ENCODE measurements at places on chromosomes 4 and X.

DNA sequence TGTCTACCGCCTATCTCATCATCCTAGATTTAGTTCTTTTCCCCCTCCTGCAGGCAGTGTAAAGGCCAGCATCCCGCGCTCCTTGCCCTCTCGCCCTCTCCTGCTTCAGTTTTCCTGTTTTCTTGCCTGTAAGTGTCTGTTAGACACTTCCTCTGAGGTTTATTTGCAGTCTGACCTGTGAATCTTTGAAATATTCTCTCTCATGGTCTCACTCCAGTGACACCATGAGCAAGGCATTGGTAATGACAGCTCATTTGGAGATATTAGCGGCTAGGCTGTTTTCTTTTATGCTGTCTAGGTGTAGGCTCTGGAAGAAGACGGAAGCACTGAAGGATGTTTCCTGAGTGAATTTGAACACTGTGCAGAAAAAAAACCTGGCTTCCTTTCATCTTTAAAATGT is 179.6 kb downstream of the KDR start:
- no peak for DNase-seq

DNA sequence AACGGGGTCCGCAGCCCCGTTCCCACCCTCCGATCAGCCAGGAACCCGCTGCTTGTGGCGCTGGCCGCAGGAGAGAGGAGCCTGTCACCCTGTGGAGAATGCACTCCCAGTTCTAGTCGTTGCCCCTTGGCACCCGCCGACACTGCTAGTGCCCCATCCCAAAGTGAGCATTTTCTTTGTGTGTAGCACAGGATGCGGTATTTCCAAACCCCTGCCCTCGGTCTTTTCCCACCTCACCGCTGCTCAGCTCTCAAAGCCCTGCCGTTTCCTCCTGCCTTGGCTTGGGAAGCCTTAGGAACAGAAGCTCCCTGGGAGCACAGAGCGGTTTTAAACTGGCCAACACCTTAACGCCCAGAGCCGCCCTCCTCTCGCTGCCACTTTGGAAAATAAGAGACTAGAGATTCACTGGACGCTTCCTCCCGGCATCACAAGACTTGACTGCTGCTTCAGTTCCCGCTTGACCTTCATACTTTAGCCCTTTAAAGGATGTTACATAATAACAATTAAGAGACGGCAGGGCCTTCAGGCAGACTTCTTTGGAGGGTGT is 772 bp downstream of the CYP4V2 start:
- DNase-seq = peak; percentile 55

DNA sequence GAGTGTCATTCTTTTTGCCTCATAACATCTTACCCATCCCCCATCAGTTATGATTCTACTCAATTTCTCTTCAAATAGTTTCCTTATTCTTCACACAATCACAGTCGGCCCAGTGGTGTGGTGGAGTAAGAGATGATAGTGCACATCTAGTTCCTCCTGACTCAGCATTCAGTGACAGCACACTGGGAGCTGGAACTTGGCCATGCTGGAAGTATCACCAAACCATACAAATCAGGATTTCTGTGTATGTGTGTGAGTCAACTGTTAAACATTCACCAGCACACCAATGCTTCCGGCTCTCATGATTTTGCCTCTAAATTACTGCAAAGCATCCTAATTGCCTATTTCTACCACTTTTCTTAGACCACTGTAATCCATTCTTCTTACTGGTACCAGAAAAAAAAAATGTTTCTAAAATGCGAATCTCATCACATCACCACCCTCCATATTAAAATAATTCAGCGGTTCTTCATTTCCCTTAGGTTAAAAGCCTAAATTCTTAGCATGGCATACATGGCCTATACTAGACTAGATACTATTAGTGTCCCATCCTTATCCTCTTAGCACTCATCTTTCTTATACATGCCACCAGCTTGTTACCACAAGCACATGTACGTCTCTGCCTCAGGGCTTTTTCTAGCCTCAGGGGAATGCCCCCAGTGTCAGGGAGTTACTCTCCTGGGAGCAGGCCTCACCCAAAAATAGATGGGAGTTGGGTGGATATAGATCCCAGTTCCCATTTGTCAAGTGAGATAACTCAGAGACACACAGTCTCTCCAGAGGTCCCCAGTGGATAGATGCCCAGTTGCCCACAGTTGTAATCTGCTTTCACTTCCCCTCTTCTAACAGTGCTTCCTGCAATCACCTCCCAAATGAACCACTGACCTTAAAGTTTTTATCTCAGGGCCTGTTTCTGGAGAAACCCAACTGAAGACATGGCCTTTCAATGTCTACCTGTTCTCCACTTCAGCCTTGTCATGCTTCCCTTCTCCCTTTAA is 49.2 kb upstream of the DDX53 start:
- DNase-seq = peak; percentile 91

- no peak for DNase-seq
Observed at GRCh38 chrX:51257490-51257889, 75.1 kb upstream of the NUDT10 start.

GRCh38 chrX:77446029-77446585 is 1.1 kb upstream of the FGF16 start:
- no peak for DNase-seq

- peak; percentile 52 for DNase-seq
Observed at GRCh38 chr4:40150932-40151331, 45.9 kb upstream of the RHOH start.

GRCh38 chr4:81421346-81422218 is 50.1 kb downstream of the RASGEF1B start:
- peak; percentile 62 for DNase-seq

- DNase-seq = peak; percentile 27
Observed at GRCh38 chrX:14497184-14497666, 32.1 kb upstream of the GLRA2 start.

- no peak for DNase-seq
Observed at GRCh38 chr4:182494103-182494502, 250.9 kb downstream of the TENM3 start.

- DNase-seq = no peak
Observed at GRCh38 chr4:68163754-68164153, 34.1 kb upstream of the TMPRSS11F start.

DNA sequence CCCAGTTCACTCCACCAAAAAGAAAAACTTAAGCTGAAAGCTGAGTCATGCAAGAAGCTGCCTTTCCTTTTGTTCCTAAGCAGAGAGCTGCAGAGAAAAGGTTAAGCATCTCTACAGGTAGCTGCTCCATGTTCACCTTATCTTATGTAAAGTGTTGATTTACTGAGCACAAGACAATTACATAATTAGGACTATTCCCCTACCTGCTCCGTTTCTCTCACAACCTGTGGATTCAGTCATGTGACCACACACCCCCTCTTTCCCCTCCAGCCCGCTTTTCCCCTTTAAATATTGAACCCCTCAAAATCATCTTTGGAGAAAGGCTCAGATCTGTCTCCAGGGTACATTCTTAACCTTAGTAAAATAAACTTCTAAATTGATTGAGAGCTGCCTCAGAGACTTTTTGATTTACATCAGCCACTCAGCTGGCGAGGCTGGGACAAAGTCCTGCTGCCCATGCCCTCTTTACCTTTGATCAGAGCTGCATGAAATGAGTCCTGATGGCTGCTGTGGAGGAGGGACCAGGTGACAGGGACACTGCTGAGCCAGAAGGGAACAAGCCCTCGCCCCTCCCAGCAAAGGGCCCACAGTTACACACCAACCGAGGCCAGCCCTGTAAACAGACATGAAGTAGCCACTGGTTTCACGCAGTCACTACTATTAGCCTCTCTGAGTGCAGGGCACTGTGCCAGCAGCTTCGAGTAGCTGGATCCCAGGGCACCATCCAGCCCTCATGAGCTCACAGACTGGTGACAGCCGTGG is 53.9 kb upstream of the C4orf50 start:
- no peak for DNase-seq
